Thyroid gland (tissue), 4 donors: ENCODE measurements at places on chromosomes 1 and 21.

- DNase-seq = peak; percentile 80
Observed at GRCh38 chr21:42845296-42845965, 33.9 kb downstream of the WDR4 start.

DNA sequence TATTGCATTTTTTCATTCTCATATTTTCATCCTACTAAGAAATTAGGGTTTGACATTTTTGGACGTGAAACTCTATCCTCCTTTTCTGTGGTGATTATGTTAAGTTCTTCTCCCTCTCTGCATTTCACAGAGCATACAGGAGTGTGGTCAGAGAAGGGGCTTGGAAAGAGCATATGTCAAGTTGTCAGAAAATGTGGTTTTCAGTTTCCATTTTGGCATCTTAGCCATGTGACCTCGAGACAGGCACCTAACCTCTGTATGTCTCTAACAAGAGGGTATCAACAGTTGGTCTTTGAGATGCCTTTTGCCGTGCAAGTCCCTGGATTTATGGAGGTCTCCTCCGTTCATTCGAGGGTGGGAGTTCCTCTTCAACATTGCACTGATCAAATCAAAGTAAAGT lies 140.7 kb downstream of the CYYR1 start:
- no peak for DNase-seq

- DNase-seq = no peak
Observed at GRCh38 chr1:191696354-191696753, 461.9 kb upstream of the RGS18 start.

DNA sequence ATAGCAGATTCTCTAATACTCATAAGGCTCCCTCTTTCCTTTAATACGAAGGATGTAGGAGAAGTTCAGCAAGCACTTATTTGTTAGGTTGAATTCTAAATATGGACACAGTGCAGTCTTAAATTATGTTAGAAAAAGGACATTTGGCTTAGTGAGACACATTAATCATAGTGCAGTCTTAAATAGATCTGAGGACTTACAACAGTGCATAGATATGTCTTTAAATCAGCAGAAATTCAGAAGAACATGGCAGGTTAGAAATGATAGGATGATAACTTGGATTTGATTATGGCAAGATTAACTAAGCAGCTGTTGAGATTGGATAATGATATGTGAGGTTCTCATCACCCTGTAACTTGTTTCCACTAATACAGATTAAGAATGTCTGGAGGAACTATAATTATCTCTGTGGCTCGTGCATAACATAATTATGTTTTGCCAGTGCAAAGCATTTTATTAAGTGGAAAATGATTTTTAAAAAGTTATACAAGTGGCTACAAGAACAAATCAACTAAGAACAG lies 485.9 kb downstream of the USP25 start:
- no peak for DNase-seq

- no peak for DNase-seq
Observed at GRCh38 chr1:64811131-64811530, 66.3 kb downstream of the RAVER2 start.

DNA sequence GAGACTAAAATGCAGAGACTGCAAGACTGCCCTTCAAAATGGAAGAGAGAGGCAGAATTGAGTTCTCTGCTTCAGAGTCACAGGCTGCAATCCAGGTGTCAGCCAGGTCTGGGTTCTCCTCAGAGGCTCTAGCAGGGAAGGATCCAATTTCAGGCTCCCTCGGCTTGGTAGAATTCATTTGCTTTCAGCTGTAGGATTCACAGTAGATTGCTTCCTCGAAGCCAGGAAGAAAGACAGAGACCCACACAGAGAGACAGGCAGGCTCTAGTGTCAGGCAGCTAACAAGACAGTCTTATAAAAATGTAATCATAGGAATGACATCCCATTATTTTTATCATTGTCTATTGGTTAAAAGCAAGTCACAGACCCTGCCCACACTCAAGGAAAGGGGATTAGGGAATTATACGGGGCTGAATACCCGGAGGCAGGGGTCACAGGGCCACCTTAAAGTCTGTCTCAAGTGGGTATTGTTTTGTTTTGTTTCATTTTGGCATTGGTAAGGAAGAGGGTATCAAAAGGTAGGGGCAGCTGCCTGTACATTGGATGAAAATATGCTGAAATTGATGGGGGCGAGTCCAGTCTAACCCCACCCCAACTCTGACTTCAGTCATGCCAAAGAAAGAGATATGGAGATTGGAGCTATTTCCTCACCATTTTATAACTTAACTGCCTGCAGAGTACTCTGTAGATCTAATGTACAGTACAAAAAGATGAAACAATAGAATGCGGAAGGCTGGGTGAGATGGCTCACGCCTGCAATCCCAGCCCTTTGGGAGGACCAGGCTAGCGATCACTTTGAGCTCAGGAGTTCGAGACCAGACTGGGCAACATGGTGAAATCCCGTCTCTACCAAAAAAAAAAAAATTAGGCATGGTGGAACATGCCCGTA lies 9.5 kb upstream of the TBCE start:
- DNase-seq = no peak

DNA sequence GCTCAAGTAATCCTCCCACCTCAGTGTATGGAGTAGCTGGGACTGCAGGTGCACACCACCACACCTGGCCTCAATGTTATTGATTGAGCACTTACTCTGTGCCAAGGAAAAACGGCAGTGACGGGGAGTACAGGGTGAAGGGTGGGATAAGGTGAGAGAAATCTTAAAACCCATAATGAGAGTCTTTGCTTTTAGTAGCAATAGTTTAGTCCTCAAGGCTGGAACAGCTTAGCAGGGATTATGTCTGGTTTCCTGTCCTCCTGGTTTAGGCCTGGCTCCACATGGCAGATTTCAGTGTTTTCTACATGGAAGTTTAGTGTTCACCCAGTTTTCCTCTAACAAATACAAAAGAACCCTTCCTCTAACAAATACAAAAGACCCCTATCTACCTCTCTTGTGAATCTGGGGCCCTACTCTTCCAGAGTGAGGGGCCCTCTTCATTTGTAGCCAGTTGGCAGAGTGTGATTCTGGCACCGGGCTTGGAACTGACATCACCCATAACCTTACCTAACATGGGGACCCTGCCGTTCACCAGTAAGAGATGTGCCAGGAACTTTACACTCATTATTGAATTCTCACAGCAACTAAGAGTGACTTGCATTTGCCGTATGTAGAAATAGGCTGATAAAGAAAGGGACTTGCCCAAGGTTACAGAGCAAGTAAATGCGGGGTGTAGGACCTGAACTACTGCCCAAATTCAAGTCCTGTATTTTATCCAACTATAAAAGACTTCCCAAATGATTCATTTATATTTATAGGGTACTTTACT lies 6.9 kb downstream of the ZNF691 start:
- DNase-seq = no peak

DNA sequence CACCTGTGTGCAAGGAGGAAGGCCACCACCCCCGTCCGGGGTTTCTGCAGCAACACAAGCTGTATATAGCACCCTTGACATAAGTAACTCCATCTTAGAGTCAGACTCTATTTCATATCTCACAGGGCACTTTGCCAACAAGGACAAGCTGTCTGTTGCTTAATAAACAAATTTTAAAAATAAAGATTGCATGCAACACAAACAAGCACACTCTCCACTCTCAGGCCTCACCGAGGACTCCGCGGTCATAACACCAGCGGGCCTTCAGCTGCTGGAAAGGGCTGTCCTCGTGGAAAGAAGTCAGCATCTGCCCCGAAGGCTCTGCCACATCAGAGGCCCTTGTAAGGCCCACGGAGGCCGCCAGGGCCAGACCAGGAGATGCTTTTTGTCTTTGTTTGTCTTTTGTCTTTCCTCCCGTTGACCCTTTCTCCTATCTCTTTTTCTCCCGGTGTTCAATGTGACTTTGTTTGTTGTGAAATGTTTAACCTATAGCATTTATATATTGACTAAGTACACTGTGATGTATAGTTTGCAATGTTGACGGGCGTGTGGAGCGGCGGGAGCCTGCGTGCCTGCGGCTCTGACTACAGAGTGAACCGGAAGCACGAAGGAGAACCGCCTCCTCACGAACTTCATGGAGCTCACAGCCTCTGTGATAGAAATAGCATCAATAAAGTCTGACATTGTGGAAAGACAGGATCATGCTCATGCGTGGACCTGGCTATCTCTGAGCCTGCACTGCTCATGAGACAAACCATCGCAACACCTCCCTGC lies 24.1 kb downstream of the MEGF6 start:
- DNase-seq = no peak

DNA sequence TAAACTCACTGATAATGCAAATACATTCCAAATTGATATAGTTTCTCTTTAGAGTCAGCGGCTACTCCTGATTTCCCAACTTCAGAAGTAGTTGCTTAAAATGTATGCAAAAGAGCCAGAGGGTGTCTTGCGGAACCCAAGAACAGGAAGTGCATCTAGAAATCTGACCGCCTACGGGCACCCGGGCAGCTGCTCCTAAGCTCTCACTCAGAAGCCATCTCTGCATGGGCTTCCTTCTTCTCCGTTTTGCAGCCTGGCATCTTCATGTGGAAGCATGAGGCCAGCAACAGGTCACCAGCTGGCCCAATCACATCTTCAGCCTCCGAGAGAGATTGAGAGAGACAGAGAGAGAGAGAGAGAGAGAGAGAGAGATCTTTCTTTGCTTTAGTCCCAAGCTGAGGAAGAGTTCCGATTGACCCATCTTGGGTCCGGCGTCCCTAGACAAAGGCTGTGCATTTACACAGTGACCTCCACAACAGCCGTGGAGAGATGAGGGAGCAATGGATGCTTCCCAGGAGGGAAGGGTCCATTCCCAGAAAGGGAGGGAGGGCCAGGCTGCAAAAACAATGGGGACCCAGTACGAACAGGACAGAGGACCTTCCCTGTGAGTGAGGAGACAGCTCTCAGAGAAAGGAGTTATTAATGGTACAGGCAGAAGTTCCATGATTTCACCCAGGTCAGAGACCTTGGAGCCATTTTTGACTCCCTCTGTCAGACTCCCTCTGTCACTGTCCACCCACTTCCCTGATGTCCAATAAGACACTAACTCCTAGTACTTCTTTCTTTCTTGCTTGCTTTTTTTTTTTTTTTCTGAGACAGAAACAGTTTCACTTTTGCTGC lies 28.2 kb upstream of the SLC30A1 start:
- DNase-seq = no peak

GRCh38 chr1:48492392-48492791 lies 20.4 kb upstream of the SPATA6 start:
- DNase-seq = peak; percentile 57

DNA sequence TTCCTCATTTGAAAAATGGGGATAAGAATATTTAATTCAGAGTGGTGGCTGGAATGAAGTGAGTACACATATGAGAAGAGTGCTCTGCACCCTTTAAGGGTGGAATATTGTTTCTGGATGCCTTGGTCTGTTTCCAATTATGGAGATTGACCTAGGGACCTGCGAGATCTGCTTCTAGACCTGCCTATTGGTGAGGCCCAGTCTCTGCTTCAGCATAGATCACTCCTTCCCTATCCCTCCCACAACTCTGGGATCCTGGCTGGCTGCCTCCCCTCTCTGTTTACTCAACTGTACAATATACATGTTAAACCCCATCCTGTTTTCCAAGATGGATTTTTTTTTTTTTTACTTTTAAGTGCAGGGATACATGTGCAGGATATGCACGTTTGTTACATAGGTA lies 6.4 kb upstream of the LDLRAD1 start:
- DNase-seq = no peak

- DNase-seq = no peak
Observed at GRCh38 chr1:9198538-9199361, 35.8 kb upstream of the H6PD start.

GRCh38 chr21:45127937-45128336 lies 53.6 kb downstream of the ADARB1 start:
- no peak for DNase-seq

- DNase-seq = peak; percentile 88
Observed at GRCh38 chr1:219660666-219661463, 48.0 kb upstream of the ZC3H11B start.

GRCh38 chr1:39564340-39564739 lies 12.2 kb downstream of the PABPC4 start:
- peak; percentile 89 for DNase-seq

DNA sequence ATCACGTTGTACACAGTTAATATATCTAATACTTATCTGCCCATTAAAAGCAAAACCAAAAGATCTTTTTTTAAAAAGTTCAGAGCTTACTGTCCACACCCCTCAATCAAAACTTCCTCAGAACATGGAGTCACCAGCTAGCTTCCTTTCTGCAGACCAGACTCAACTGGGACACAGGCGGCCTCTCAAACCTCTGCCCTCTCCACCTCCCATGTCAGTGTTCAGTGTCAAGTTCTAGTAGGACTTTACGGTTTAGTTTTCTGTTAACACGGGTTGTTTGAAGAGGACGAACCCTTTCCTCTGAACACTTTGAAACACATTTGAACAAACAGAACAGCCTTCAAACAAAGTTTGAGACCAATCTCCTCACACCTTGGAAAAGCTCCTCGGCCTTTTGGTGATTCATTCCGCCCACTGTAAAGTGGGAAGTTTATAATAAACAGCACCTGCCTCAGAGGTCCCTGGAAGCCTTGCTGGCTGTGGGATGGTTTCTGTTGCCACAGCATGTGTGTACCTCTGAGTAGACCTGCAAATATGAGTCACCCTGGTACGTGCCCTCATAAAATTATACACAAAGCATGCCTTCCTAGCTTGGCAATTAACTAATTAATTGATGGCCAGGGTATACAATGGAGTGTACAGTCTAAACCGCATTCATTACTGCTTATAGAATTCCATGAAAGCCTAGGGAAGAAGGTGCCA lies 48.4 kb upstream of the SIPA1L2 start:
- DNase-seq = no peak

GRCh38 chr21:43352568-43353281 lies 74.2 kb downstream of the SIK1 start:
- DNase-seq = no peak

DNA sequence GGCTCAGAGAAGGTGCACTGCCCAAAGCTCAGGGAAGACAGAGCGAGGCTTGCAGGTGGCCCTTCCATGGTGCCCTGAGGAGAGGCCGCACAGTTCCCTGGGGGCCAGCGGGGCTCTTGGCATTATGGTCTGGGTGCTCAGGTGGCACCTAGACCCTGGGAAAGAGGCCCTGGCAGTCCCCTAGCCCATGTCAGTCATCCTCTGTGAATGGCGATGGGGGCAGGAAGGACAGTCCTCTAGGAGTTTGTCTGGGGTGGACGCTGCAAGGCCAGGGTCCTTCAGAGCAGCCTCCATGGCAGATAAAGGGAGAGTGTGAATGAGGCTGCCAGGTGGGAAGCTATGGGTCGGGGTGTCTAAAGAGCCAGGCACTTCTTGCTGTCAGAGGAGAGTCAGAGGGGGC lies 345.9 kb upstream of the VAMP3 start:
- no peak for DNase-seq

DNA sequence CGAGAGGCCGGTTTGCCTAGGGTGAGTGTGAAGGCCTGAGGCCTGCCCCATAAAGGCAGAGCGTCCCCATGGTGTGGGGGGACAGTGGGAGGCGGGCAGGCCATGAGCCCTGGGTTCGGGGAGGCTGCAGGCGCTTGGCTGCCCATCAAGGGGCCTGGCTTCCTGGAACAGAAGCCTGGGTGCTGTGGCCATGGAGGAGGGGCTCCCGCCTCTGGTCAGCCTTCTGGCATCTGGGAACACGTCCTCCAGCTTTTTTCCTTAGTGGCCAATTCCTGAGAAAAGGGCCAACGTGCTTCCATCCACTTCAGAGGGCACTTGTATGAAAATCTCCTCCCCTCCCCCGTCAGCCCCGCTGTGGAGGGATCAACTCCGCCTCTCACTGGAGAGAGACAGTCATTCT lies 58.7 kb downstream of the PRDM16 start:
- DNase-seq = peak; percentile 83

GRCh38 chr1:163038928-163039706 lies 30.0 kb upstream of the RGS4 start:
- no peak for DNase-seq

GRCh38 chr21:33380483-33380998 lies 22.7 kb upstream of the IFNGR2 start:
- DNase-seq = peak; percentile 57

GRCh38 chr1:17419626-17420328 lies 19.7 kb downstream of the RCC2 start:
- peak; percentile 56 for DNase-seq
